ENCODE measurements at places on chromosomes 3 and 15.

DNA sequence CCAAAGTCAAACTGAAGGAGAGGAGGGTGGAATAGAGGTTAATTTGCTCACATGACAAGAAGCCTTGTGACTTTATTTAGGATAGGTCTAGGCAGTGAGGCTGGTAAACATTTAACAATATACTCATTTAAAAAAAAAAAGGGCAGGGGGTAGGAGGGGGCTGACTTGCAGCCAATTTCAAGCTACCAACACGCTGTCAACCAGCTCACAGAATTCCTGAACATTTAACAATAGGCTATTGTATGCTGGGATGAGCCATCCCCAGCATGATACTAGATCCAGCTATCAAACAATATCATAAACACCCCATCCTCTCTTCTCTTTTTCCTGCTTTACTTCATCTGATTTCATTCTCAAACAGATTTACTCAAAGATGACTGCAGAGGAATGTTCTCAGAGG is 1096.3 kb upstream of the CFAP20DC start:
- DNase-seq: no peak

GRCh38 chr15:71807125-71807629 is 3.2 kb upstream of the NR2E3 start:
- DNase-seq: no peak

- no peak for DNase-seq
Measured at GRCh38 chr3:54865316-54865715, 62.5 kb downstream of the LRTM1 start.

DNA sequence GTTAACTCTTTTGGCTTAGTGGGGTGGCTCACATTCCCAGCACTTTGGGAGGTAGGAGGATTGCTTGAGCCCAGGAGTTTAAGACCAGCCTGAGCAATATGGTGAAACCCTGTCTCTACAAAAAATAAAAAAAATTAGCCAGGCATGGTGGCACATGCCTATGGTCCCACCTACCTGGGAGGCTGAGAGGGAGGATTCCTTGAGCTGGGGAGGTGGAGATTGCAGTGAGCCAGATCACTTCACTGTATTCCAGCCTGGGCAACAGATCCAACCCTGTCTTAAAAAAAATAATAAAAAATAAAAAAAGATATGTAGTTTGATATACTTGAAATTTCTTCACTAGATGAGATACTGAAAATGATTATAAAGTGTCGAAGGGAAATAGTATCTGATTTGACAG is 178.8 kb downstream of the TCF12 start:
- DNase-seq: no peak

DNA sequence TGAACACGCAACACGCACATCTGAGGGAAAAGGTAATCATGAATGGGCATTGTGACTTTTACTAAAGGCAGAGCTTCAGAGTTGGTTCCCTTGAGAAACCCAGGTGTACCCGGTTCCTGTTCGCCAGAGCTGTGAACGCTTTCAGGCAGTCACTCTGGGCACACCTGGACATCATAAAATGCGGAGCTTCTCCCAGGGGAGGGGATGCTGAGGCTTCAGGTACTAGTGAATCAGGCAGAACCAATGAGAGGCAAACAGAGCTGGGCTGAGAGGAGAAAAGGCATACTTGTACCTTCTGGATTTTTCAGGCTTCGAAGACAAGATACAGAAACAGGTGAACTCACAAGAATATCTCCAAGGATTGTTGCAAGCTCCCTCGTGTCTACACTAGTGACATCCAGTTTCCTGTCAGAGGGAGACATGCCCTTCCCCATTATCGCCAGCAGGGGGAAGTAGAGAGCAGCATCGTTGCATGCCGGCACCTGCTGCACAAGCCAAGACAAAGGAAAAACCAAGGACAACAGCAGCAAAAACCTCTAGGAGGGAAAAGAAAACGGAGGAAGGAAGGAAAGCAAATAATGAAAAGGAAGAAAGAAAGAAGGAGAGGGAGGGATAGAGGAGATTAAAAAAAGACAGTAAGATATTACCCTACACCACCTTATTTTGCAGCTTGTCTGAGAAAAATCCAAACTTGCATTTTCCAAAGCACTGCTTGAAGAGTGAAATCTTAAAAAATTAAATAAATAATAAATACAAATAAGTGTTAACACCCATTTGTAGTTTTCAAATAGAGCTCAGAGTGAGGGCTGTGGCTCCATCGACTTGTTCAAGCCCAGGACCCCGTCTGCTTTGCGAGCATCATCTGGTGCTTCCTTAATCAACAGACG is 2.0 kb downstream of the AHSG start:
- DNase-seq: peak; percentile 64

DNA sequence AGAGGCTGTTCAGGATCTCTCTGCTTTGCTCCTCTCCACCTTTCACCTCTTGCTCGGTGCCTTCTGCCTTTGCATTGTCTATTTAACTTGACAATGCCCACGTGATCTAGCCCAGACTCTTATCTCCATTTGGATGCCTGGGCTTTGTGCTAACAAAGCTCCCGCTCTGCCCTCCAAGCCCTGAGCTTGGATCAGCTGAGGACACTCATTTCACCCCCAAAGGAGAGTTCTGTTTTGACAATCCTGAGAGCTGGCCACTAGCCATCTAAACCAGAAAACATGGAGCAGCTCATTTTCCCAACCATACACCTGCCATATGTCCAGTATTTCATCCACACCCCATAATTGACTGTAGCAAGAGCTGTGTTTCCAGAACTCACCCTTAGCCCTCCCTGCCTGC is 12.8 kb downstream of the GPR176 start:
- DNase-seq: no peak

GRCh38 chr3:123412076-123412475 is 36.8 kb downstream of the ADCY5 start:
- no peak for DNase-seq

GRCh38 chr3:107297597-107297996 is 79.6 kb upstream of the CCDC54 start:
- DNase-seq: no peak

DNA sequence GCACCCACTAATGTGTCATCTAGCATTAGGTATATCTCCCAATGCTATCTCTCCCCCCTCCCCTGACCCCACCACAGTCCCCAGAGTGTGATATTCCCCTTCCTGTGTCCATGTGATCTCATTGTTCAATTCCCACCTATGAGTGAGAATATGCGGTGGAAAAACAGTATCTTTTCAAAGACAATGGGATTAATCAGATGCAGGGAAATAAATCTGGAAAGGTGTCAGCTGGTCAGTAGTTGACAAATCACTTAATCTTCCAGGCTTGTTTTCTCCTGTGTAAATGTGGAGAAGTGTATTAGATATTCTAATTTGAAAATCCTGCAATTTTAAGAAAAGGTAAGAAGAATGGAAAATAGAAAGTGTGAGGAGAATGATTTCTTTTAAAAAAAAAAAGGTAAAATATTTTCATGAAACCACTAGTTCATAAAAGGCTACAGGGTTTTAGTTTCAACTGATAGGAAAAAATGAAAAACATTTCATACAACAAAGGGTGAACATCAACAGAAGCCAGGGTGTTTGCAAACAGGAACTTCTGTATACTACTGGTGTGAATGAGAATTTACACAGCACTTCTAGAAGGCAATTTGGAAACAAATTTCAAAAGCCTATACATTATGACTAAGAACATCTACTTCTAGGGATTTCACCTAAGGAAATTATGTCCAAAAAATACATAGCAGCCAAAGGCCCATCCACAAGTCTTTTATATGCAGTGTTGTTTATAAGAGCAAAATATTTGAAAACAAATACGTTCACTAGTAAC is 113.5 kb downstream of the CBLB start:
- no peak for DNase-seq

DNA sequence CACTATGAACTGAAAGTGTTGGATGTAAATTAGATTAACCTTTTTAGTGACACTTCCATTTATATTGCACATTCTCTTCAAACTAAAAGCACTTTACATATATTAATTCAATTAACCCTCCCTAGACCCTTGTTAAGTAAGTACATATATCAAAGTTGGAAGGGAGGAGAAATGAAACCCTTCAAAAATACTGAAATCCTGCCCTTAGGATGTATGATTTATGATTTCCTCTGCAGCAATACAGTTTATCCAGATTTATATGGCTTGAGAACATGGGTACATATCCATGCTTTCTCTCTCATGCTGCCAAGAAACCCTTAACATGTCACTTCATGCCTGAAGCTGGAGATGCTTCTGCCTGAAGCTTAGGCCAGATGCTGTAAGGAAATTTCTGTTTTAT is 11.0 kb downstream of the CLSTN2 start:
- no peak for DNase-seq

DNA sequence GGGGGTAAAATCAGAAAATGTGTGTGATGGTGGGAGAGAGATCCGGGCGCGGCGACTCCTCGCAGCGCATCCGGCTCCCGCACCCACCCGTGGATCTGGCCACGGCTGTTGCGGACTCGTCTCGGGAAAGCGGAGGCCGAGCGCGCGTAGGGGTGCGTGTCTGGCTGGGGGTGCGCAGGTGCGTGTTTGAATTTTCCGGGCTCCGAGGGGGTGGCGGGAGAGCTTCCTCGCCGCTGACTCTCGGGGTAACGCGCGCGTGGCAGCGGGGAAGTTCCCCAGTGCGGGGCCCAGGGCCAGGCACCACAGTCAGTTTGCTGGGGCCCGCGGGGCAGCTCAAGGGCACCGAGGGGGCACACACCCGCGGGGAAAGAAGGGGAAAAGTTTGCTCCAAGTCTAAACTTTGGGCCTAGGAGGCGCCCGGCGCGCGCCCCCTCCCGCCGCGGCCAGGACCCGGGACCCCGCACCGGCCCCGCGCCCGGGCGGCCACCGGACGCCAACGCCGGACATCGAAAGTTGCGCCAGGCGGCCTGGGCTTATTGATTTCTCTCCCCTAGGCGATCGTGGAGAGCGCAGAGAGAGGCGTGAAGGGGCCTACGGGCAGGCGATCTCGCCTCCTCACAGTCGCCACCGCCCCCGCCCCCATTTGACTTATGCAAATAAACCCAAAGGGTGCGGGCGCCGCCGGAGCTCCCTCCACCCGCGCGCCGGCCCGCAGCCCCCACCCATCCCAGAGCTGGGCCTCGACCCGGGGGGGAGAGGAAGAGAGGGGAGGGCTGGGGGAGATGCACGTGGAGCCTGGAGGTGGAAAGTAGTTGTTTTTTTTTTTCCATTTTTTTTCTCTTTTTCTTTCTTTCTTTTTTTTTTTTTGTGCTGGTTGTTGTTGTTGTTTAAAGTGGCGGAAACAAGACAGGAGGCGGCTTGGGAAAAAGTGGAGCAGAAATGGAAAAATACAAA is 639 bp downstream of the FOXP1 start:
- peak; percentile 50 for DNase-seq

DNA sequence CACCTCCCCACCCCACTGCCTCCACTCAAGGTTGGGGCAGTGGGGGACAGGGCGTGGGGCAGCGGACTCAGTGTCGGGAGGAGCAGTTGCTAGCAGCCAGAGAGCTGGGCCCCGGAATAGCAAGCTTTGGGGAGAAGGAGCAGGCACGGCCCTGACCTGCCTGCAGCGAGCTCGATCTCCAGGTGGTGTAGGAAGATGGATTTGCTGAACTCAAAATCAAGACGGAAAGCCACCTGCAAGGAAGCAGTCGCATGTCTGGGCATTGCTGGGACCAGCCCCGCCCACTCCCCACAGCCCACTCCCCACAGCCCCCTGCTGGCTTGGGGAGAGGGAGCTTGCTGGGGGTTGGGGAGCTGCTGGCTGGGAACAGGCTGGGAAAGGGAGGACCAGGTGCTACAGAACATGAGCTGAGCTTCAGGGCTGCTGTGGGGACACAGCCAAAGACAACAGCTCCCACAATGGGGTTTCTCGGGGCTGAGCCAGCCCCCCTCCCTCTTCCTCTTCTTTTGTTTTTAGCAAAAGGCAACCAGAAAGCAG is 38.0 kb downstream of the FEM1B start:
- DNase-seq: no peak

- no peak for DNase-seq
Measured at GRCh38 chr3:125067225-125067624, 11.4 kb upstream of the HEG1 start.

- no peak for DNase-seq
Measured at GRCh38 chr15:86203462-86203861, 123.8 kb downstream of the AGBL1 start.

DNA sequence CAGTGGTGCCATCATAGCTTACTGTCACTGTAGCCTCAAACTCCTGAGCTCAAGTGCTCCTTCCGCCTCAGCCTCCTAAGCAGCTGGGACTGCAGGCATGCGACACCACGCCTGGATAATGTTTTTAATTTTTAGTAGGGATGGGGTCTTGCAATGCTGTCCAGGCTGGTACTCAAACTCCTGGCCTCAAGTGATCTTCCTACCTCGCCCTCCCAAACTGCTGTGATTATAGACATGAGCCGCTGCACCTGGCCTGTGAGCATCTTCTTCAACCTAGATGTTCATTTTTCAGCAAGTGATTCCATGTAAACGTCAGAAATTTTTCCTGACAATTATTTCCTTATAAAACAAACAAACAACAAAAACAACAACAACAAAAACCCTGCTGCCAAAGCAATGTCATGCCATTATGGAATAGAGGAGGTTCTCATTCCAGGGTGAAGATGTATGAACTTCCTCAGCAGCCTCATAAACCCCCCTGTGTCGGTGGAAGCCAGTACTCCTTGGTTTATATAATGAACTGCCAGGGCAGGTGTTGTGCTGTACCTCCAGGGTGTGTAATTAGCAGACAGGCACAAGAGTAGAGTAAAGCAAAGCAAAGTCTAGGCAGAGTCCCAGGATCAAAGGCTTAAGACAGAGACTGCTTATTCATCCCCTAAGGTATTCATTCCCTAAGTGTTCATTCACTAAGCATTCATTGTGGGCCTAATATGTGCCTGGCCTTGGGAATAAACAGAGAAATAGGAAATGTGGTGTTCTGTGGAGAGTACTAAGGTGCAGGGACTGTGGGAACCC is 44.6 kb downstream of the NR2C2 start:
- DNase-seq: no peak

- DNase-seq: no peak
Measured at GRCh38 chr15:25730918-25731317, 132.2 kb downstream of the ATP10A start.

GRCh38 chr3:154244644-154245043 is 79.6 kb downstream of the DHX36 start:
- DNase-seq: no peak

- DNase-seq: no peak
Measured at GRCh38 chr3:149407898-149408297, 30.4 kb upstream of the TM4SF1 start.

- DNase-seq: no peak
Measured at GRCh38 chr15:73558529-73558928, 74.7 kb downstream of the NPTN start.

- DNase-seq: no peak
Measured at GRCh38 chr3:94066506-94067500, 3.9 kb downstream of the NSUN3 start.

DNA sequence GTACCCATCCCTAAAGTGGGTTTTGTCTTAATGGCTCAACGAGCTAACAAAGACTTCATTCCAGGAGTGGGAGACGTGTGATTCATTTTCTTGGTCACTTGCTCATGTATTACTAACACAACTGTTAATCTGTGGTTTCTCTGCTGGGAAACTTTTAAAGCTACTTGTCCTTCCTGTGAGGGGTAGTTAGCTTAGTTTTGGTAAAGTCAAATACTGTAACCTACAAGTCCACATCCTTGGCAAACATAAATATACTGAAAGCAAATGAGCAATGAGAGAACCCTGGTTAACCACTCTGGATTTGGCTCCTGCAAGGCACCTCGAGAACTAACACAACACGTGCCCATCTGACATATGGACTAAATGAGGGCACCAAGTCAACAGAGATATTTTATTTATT is 19.9 kb downstream of the NOX5 start:
- no peak for DNase-seq

GRCh38 chr3:45553469-45553974 is 41.0 kb upstream of the LIMD1 start:
- DNase-seq: no peak

- DNase-seq: no peak
Measured at GRCh38 chr15:68286256-68286655, 8.7 kb downstream of the FEM1B start.

GRCh38 chr3:11165476-11165875 is 11.2 kb downstream of the HRH1 start:
- no peak for DNase-seq
